SW480 (cell line): ENCODE measurements at places on chromosomes 3 and 15.

- no peak for DNase-seq
Measured at GRCh38 chr15:40242213-40242599, 3.3 kb downstream of the PAK6 start.

DNA sequence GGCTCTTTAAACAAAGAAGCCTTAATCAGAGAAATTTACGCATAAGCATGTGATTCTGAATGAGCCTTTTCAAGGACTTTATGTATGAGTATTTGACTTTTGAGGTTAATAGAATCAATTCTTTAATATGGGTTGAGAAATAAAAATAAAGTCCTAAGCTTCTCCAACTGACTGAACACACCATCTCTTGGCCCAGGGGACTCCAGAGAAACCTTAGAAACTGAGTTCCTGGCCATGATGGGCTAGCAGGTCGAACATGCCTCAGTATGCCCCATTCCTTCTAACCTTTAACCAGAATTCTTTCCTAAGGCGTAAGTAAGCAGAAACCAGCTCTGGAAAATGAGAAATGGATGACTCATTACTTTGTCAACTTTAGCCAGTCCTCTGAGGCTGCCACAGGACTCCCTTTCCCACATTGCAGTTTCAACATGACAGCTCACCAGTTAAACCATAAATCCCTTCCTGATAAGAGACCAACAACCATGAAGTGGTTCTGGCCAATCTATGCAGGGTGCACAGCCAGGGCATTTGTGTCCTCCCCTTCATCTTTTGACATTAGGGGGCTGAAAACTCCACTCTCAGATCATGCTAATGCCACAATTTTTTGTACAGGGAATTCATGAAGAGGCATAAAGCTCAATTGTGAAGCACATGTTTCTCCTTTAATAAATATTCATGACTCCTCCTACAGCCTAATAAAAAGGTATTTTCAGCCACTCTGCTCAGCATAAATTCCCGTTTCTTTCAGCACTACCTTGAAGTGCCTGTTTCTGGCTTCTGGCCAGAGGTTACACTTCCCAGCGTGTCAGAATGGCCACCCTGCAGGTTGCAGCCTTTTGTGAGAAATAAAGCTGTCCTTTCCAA is 33.3 kb downstream of the TM4SF18 start:
- DNase-seq, result peak; percentile 87

GRCh38 chr3:5568451-5568850 is 380.9 kb downstream of the EDEM1 start:
- no peak for DNase-seq

DNA sequence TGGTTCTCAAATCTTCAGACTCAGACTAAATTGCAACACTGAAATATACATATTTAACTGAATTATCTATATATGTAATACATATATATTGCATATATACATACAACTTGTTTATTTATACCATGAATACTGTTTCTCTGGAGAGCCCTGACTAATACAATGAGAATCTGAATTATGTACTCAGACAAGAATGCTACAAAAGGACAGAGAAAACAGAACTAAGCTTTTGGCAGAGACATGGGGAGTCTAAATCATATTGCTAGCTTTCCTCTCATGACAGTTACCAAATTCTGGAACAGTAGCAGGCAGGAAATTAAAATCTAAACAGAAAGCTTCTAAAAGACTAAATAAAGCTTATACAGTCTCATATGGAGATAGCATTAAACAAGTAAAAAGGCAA is 142.4 kb upstream of the KCNMB2 start:
- DNase-seq, result no peak

DNA sequence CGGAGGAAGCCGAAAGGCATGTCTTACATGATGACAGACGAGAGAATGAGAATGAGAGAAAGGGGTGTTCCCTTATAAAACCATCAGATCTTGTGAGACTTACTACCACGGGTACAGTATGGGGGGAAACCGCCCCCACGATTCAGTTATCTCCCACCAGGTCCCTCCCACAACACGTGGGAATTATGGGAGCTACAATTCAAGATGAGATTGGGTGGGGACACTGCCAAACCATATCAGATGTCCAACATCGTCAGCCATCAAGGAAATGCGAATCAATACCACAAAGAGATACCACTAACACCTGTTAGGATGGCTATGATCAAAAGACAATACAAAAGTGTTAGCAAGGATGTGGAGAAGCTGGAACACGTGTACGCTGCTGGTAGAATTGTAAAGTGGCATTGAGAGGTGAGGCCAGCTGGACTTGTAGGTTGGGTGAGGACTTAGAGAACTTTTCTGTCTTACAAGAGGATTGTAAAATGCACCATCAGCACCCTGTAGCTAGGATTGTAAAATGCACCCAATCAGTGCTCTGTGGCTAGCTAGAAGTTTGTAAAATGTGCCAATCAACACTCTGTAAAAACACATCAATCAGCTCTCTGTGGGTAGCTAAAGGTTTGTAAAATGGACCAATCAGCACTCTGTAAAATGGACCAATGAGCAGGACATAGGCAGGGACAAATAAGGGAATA is 37.5 kb downstream of the VGLL4 start:
- DNase-seq, result no peak

- DNase-seq, result peak; percentile 63
Measured at GRCh38 chr15:70375006-70375431, 277.3 kb upstream of the TLE3 start.

DNA sequence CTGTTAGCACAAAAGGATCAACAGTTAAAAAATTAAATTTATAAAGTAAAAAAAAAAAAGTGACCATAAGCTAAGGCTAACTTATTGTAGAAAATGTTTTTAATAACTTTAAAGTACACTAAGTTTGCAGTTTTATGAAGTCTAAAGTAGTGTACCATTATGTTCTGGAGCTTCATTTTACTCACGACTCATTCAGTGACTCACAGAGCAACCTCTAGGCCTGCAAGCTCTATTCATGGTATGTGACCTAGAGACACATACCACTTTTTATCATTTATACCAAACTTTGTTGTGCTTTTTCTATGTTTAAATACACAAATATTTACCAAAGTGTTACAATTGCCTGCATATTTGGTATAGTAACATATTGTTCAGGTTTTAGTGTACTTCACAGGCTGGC is 1552.3 kb downstream of the OTOL1 start:
- DNase-seq, result no peak

DNA sequence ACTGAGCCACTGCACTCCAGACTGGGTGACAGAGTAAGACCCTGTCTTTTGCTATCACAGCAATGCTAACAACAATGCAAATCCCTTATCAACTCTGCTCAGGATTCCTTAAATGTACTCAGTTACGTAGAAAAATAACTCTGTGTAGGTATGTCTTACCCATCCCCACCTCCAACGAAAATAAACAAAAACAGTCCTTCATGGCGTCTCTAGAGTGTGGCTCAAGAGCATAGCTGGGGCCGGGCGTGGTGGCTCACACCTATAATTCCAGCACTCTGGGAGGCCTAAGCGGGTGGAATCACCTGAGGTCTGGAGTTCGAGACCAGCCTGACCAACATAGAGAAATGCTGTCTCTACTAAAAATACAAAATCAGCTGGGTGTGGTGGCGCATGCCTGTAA is 13.2 kb upstream of the NCKIPSD start:
- DNase-seq, result no peak

DNA sequence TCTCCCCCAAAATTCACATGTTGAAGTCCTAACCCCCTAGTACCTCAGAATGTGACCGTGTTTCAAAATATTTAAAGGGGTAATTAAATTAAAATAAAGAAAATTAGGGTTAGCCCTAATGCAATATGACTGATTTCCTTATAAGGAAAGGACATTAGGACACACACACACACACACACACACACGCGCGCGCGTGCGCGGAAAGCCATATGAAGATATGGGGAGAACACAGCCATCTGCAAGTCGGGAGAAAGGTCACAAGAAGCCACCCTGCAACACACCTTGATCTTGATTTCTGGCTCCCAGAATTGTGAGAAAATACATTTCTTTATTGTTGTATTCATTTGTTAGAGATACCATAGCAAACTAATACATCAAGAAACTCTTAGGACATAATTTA is 54.6 kb upstream of the STXBP5L start:
- no peak for DNase-seq

- no peak for DNase-seq
Measured at GRCh38 chr3:143266927-143267326, 147.4 kb downstream of the CHST2 start.

- DNase-seq, result peak; percentile 36
Measured at GRCh38 chr3:99878005-99878404, 60.3 kb downstream of the CMSS1 start.

DNA sequence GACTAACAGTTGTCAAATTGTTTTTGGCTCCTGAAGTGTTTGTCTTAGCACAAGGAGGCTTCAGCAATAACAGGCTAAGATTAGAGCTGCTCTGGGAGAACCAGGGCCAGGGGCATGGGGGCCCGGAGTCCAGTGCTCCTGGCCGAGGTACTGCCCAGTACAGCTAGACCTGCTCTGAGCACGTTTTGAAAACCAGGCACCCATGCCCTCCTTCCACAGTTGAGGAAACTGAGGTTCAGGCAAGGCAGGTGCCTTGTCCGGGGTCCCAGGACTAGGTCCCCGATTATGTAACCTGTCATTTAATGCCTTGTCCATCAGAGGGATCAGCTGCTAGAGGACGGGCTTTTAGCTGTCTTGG is 19.2 kb downstream of the KBTBD13 start:
- DNase-seq, result no peak

DNA sequence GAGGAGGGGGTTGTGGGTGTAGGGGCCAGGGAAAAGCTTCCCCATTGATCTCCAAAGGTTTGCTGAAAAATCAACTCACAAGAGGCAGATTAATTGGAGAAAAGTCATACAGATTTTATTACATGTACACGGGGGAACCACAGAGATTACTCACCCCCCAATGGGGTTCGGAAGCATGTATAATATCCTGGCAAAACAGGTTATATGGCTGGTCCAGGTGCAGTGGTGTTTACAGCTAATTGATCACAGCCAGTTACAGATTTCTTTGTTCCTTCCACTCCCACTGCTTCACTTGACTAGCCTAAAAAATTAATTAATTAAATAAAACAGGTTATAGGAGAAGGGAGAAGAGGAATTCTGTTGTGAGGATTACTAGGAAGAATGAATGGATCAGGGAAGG is 22.4 kb downstream of the PRKCI start:
- no peak for DNase-seq

- no peak for DNase-seq
Measured at GRCh38 chr15:59963925-59964324, 40.2 kb upstream of the FOXB1 start.

DNA sequence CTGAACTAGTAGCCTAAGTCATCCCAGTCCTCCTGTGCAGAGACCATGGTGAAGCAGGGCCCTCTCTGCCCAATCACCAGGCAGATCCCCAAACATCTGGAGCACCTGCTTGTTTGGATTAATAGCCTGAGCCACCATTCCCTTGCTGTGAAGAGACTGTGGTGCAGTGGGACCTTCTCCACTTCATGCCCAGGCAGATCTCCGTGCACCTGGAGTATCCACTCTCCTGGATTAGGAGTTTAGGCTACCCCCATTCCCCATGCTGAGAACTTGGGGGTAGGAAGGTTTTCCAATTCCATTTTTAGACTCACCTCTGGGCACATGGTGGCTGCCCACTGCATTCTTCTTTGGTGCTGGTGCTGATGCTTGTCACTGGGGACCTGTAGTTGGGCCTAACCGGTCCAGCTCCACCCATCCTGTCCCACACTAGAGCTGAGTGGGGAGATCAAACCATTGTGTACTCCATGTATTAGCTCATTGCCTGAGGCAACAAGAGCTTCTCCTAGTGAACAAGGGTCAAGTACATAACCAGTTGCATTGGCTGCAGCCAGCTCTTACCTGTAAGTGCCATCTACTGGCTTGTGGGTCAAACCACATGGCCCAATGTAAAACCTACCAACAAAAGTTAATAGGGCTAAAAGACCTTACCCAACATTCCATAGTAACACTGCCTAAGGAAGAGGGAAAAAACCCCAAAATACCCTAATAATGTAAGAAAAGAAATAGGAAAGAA is 382.5 kb upstream of the CBLB start:
- DNase-seq, result no peak

DNA sequence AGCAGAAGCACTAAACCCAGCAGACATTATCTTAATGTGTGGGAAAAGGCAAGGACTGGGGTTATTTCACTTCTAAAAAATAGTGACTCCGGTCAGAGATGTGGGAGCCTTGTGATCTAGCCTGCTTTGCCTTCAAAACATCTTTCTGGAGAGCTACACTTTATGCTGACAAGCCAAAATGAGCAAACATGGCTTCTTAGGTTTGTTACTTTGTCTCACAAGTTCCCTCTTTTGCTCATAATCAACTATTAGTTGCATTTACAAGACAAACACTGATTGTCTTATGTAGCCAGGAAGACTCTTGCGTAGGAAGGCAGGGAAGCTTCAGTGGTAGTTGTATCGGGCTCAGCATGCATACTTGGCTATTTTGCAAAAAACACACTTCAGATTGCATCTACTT is 129.2 kb downstream of the NUP210 start:
- DNase-seq, result no peak

DNA sequence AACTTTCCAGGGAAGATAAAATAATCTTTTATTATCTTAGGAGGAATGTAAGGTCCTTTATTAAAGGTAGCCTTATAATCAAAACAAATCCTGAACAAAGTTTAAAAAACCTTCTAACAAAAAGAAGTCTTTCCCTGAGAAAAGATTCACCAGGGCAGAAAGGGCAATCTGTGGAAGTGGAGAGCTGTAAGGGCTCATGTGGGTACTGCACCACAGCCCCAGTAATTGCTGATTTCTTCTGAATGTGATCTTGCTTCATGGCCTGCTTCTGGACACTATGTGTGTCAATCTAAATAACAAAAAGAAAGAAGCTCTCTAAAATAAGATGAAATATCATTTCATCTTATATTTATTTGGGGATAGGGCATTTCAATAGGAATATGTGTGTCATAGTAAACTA is 1501.6 kb downstream of the OTOL1 start:
- no peak for DNase-seq
